Natural killer cell (primary cell): ENCODE measurements at places on chromosomes 7 and 10. TPM values are rescaled to one million over a fixed set of nuclear protein-coding genes. Genes with fewer than 3 reads are reported as not detected.
A peak's percentile ranks its signal among the peaks of the same experiment; 100 is the strongest.

- no peaks in the 10 kb centered on the region for H3K4me1 ChIP-seq
- H3K36me3 ChIP-seq: no peaks in the 10 kb centered on the region
- no peaks in the 10 kb centered on the region for H3K27me3 ChIP-seq
Measured at GRCh38 chr7:152751449-152752141, 8.0 kb upstream of the ACTR3B start.

DNA sequence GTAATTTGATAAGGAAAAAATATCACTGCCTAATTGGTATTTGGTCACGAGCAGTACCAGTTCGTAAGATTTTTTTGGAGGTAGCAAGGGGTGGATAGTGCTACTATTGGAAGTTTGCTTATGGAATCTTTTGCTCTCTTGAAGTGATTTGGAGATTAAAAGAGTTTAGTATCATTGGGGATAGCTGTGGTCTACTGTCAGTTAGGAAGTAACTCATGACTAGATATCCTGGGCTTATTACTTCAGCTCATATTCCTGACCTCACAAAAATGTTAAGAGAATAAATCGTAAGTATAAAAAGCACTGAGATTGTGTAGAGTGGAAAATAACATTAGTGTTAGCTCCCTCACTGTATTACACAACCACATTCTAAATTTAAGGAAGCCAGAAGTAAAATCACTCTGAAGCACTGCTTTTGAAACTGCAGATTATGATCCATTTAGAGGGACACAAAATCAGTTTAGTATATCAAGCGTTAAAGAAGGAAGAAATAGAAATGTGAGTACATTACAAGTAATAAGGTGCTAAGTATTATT lies 22.6 kb downstream of the SGPL1 start:
- H3K4me3 ChIP-seq: no peak overlapping the region
- no peaks in the 10 kb centered on the region for H3K27me3 ChIP-seq
- H3K4me1 ChIP-seq: peaks cover 5% of the 10 kb centered on the region
- H3K27ac ChIP-seq: no peak overlapping the region
- no peaks in the 10 kb centered on the region for H3K36me3 ChIP-seq

DNA sequence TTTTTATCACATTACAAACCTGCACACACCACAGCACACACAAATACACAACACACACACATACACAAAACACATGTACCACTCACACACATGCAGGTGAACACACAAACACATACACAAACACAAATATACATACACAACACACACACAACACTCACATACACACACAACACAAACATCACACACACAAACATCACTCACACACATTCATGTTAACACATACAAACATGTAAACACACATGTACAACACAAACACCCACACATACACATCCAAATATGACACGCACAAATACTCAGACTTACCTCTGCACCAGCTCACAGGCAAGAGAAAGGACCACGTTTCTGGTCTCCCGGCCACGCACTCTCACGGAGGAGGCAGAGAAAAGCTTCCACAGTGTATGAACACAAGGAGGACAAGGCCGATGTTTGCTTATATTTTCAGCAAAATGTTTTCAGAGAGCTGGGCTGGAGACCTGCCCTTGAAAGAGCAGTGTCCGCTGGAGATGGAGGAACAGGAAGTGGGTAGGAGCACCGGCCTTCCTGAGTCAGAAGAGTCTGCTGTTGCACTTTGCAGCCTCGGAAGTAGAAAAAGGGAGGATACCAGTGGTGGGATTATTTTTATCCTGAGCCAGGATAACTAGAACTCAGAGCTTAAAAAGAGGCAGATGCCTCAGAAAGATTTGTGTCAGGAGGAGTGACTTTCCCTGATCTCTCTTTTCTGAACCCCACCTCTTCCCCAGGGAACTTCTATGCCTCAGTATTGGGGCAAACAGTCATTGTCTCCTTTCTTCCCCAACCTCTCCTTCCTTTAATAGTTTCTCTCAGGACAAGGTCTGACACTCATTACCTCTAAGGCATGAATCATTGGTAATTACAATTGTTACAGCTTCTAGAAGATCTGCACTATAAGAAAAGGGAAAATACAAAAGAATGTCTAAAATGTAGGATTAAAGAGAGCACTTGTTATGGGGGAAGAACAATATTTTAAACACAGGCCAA lies at the start of gene GIMAP6:
GIMAP6 (minus strand) TSS at position 520 of the 999 bp plus-strand sequence. CDS start 2,243 bp downstream, outside the sequence.
- peak within 1 kb of the TSS; percentile 61 for H3K4me3 ChIP-seq
- peak within 1 kb of the TSS; percentile 79 for H3K27ac ChIP-seq
- peak; percentile 68 for DNase-seq
- H3K4me1 ChIP-seq: peaks cover 52% of the 10 kb centered on the region
- H3K36me3 ChIP-seq: peaks cover 28% of the 10 kb centered on the region

DNA sequence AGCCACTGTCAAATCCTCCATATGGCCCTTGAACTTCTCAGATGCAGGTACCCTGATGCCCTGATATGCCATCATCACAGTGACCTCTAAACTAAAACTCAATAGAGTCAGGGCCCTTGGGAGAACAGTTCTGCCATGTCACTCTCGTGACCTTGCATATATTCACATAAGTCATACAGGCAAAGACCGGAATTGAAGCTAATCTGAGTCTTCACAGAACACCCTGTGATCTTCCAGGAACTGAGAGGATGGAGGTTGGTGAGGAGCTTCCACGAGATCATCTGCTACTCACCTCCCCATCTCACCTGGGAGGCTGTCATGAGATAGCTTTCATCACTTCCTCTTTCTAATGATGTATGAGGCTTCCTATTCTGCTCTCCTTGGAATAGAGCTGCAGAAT lies 228.7 kb upstream of the CCDC6 start:
- no peaks in the 10 kb centered on the region for H3K4me1 ChIP-seq
- H3K4me3 ChIP-seq: no peak overlapping the region
- no peak overlapping the region for H3K27ac ChIP-seq
- DNase-seq: no peak

GRCh38 chr7:123522066-123522465 lies 12.3 kb downstream of the IQUB start:
- DNase-seq: no peak
- no peaks in the 10 kb centered on the region for H3K4me1 ChIP-seq
- no peak overlapping the region for H3K4me3 ChIP-seq
- H3K27me3 ChIP-seq: no peaks in the 10 kb centered on the region
- no peaks in the 10 kb centered on the region for H3K36me3 ChIP-seq

GRCh38 chr7:2647594-2648172 lies 15.9 kb downstream of the TTYH3 start:
- H3K27ac ChIP-seq: no peak overlapping the region
- H3K4me3 ChIP-seq: no peak overlapping the region
- no peak for DNase-seq
- peaks cover 2% of the 10 kb centered on the region for H3K36me3 ChIP-seq

DNA sequence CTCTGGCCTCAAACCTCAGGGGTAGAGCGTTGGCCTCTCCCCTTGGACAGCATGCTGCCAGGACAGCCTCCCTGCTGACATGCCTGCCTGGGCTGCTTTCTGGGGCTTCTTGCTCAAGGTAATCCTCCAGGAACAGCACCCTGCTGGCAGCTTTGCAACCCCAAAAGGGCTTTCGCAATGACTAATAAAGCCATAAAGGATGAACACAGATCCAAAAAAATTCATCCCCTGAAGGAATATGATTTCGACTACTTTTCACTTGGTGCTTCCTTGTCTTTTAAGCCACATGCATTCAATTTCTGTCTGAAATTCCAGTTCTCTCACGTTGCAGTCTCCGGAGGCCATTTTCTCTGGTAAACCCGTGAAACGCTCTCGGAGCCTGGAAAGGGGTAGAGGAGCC lies 15.1 kb upstream of the SH3PXD2A start:
- no peaks in the 10 kb centered on the region for H3K4me1 ChIP-seq
- no peak overlapping the region for H3K4me3 ChIP-seq
- H3K27me3 ChIP-seq: no peaks in the 10 kb centered on the region
- no peak overlapping the region for H3K27ac ChIP-seq
- H3K36me3 ChIP-seq: peaks cover 22% of the 10 kb centered on the region

DNA sequence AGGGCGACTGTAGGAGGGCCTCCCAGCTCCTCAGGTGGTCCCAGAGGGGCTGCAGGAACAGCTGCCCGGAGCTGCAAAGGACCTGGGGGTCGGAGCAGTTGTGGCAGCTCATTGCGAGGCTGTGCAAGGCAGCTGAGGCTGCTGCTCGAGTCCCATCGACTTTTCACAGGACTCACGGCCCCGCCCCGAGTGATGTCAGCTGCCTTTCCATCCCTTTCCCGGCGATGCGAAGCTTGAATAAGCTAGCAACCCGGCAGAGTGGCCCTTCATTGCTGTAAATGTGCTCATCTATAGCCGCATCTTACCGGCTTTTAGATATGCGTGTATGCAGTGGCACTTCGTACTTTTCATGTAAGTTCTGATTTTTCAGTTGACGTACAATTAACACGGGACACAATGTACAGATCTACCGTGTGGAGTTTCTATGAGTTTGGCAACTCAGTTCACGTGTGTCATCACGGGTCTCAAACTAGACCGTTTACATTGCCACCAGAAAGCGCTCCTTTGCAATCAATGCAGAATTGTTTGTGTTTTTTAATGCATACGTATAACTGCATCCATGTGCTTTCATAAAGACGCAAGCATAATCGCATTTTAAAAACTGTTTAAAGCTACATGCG lies at the start of gene CH25H:
CH25H (minus strand) TSS at position 137 of the 620 bp plus-strand sequence; CDS start at position 112, 25 bp downstream.
- H3K4me3 ChIP-seq: peak within 1 kb of the TSS; percentile 35
- H3K4me1 ChIP-seq: peaks cover 24% of the 10 kb centered on the region
- no peaks in the 10 kb centered on the region for H3K36me3 ChIP-seq
- peak; percentile 30 for DNase-seq
- no peak within 1 kb of the TSS for H3K27ac ChIP-seq
- peaks cover 40% of the 10 kb centered on the region for H3K27me3 ChIP-seq

DNA sequence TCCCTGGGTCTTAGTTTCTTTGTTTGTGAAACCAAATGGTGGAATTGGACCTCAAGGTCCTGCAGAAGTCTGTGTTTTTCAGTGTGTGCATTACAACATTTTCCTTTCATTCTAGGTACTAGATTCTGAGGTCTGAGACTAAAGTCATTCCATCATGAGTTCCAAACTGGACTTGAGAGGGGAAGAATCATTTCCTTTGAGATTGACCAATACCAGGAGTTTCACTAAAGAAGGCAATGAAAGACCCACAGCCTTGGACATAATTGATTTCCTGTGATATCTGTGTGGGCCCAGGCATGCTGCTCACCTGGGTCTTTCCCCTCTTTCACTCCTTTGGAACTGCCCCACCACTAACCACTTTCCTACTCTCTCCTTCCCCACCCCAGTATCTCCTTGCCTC lies 18.2 kb downstream of the TAS2R41 start:
- no peak overlapping the region for H3K4me3 ChIP-seq
- H3K4me1 ChIP-seq: no peaks in the 10 kb centered on the region
- H3K36me3 ChIP-seq: no peaks in the 10 kb centered on the region
- no peak overlapping the region for H3K27ac ChIP-seq
- no peaks in the 10 kb centered on the region for H3K27me3 ChIP-seq

- no peak overlapping the region for H3K4me3 ChIP-seq
- H3K27ac ChIP-seq: no peak overlapping the region
- H3K36me3 ChIP-seq: no peaks in the 10 kb centered on the region
Measured at GRCh38 chr10:47099474-47099873, 188.2 kb downstream of the PTPN20 start.

DNA sequence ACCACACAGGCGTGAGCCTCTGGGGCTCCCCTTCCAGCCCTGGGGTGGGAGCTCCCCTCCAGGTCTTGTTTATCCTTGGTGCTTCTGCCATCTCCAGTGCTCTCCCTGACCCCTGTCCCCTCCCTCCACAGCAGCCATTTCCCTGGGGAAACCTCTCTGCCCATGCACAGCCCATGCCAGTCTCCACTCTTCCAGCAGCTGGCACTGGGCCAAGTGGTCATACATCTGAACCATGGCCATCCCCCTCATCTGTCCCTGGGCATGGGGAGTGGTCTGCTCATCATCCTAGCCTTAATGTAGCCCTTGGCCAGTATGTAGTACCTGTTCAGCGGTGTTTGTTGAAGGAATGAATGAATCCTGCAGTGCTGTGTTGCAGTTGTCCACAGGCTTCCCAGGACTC lies 172.4 kb upstream of the ZNF32 start:
- H3K4me3 ChIP-seq: no peak overlapping the region
- peaks cover 16% of the 10 kb centered on the region for H3K4me1 ChIP-seq
- H3K27ac ChIP-seq: no peak overlapping the region
- no peak for DNase-seq

DNA sequence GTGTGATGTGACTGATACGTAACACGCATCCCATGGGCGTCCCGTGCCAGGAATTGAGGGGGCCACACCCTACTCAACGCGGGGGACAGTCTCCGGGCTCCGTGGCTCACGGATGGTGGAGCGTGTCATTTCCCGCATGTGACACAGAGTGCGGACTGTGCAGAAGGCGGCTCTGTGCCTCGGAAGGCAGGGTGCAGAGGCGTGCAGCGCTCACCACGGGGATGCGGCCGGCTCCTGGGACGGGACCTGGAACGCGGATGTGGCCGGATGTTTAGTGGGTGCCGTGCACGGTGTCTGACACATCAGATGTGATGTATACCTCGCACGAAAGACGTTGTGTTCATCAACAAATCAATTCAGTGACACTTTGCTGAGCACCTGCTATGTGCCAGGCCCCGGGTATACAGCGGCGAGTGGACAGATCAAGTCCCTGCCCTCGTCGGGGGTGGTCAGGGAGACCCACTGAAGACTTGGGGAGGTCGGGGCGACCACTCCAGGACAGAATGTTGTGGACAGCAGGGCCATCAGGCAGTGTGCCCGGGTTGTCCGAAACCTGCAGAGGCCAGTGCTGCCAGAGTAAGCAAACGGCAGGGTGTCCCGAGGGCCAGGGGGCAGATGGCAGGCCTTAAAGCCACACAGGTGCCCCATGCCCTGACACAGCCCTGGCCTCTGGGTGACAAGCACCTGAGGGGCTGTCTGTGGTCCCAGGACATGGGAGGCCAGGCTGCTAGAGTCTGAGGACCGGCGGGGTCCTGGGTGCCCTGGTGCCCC lies 38.1 kb downstream of the MICALL2 start:
- H3K27ac ChIP-seq: no peak overlapping the region
- H3K36me3 ChIP-seq: no peaks in the 10 kb centered on the region
- peaks cover 21% of the 10 kb centered on the region for H3K4me1 ChIP-seq
- H3K4me3 ChIP-seq: no peak overlapping the region
- H3K27me3 ChIP-seq: no peaks in the 10 kb centered on the region
- no peak for DNase-seq

GRCh38 chr7:108000875-108001763 lies 1.8 kb downstream of the LAMB1 start:
- H3K27me3 ChIP-seq: peaks cover 11% of the 10 kb centered on the region
- peaks cover 18% of the 10 kb centered on the region for H3K4me1 ChIP-seq
- no peak for DNase-seq
- H3K4me3 ChIP-seq: no peak overlapping the region
- no peak overlapping the region for H3K27ac ChIP-seq
- no peaks in the 10 kb centered on the region for H3K36me3 ChIP-seq

The SUPV3L1 gene
- total RNA-seq: 104 TPM

The CUZD1 gene
- 0.61 TPM for total RNA-seq

The SPAG6 gene
- not detected for total RNA-seq

The SPDYE1 gene
- 0.24 TPM for total RNA-seq

The PRF1 gene
- 1,982 TPM for total RNA-seq

The UTF1 gene
- not detected for total RNA-seq
